ENCODE measurements at places on chromosomes 16 and 17. TPM values are rescaled to one million over a fixed set of nuclear protein-coding genes. Genes with fewer than 3 reads are reported as not detected.

GRCh38 chr16:84613408-84614072, 4.3 kb downstream of the COTL1 start:
- DNase-seq: no peak

- DNase-seq: no peak
Observed at GRCh38 chr17:69764146-69764545, 310.9 kb upstream of the KCNJ16 start.

DNA sequence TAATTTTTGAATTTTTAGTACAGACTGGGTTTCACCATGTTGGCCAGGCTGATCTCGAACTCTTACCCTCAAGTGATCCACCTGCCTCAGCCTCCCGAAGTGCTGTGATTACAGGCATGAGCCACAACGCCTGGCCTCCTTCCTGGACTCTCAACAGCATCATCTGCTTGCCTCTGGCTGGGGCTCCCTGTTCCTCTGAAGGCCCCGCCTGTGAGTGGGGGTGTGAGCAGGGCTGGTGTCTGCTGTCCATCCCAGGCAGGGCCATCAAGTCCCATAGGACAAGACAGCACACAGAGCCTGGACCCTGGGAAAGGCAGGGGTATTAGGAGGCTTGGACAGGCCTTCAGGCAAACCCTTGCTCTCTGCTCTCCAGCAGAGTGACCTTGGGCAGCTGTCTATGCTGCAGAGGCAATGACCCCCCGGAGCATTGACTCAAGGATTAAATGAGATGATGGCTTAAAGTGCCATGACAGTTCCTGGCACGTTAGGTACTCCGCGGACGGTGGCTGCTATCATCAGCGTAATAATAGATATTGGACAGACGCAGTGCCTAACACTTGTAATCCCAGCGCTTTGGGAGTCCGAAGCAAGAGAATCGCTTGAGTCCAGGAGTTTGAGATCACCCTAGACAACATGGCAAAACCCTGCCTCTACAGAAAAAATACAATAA, 19.2 kb downstream of the SCNN1B start:
- DNase-seq: no peak

GRCh38 chr17:48055531-48056245, 7.5 kb downstream of the NFE2L1 start:
- DNase-seq: no peak

GRCh38 chr16:28311913-28312312, 19.6 kb downstream of the SBK1 start:
- DNase-seq: peak; percentile 52

- no peak for DNase-seq
Observed at GRCh38 chr17:17406225-17406624, 70.6 kb upstream of the MED9 start.

- no peak for DNase-seq
Observed at GRCh38 chr17:75680431-75680830, 13.3 kb downstream of the SAP30BP start.

DNA sequence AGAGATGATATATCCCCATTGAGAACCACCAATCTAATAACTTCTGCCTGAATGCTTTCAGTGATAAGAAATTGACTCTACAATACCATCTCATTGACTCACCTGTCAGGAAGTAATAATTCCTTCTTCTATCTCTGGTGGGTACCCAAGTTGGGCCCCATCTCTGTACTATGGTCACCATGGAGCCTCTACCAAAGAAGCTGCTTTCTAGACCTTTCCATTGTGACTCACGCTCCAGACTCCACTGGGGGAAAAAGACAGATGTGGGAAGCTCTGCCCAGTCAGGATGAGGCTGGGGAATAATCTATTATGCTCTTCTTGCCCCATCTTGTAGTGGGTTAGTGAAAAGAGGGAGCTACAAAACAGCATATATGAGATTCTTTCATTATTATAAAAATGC, 100.4 kb downstream of the COPRS start:
- DNase-seq: no peak

- DNase-seq: no peak
Observed at GRCh38 chr17:50331085-50331791, 14.7 kb upstream of the XYLT2 start.

- DNase-seq: no peak
Observed at GRCh38 chr16:74078511-74079231, 217.9 kb upstream of the PSMD7 start.

DNA sequence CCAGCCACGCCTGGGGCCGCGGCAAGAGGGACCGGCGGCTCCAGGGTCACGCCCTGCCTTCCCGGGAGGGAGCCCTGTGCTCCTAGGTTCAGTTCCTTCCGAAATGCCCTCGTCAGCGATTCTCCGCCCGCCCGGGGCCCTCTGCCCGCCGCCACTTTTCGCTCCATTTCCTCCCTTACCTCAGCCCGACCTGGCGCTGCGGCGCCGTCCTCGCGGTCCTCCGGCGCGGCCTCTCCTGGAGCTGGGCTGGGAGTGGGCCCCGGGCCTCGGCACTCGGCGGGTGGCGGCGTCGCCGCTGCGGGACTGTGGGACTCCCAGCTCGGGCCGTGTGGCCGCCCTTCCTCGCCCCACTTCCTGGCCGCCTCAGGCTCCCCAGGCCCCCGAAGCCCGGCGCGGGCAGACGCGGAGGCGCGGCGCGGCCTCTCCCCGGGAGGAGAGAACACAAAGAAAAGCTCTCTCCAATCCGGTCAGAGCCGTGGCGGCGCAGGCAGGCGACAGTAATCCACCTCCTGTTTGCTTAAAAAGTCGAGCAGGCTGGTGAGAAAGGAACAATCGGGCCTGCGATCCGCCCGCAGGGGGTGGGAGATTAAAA, 1.6 kb downstream of the BAHCC1 start:
- peak; percentile 26 for DNase-seq

DNA sequence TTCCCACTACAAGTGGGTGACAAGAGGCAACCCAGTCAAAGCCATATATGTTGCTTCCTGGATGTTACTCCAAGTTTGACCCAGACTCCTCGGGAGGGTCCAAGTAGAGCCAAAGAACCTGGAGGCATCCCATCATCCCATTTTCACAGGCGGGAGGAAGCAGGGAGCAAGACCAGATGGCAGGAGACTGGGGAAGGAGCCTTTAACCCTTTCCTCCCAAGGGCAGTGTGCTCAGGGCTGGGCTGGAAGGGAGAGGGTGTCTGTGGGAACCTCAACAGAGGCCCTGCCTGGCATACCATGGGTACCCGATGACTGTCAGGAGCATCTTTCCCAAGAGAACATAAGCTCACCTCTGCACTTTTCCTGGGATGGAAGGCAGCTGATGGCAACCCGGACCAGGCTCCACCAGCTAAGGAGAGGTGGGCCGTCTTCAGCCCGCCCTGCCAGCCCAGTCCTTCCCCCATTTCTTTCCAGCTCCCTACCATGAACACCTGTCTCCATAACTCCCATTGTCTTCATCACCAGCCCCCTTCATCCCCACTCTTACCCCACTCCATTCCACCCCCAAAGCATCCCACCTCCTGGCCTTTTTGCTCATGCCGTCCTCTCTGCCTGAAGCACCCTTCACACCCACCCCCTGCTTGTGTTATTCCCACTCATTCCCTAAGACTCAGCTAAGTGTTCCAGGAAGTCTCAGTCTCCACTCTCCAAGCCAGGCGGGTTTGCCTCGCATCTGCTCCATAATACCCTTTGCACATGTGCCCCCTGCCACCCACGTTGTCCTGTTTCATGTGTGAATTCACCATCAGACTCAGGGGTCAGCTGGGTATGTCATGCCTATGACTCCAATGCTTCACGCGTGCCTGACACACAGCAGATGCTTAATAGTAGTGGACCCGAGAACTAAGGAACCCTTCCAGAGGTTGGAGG, 5.9 kb upstream of the SLC16A5 start:
- DNase-seq: no peak

DNA sequence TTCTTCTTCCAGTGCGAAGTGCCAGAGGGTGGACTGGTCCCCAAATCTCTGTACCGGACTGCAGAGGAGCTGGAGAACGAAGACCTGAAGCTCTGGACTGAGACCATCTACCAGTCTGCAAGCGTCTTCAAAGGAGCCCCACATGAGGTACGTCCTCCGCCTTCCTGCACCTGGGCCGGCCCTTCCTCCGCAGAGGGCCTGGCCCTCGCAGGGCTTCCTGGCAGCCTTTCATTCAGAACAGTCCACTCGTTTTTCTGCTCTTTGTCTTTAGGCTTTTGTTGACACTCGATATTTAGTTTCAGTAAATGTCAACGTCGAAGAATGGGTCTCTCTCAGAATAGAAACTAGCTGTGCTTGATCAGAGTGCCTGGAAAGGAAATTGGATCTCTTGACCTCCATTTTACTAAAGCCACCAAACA, 68.6 kb downstream of the SEC14L1 start:
- DNase-seq: no peak

DNA sequence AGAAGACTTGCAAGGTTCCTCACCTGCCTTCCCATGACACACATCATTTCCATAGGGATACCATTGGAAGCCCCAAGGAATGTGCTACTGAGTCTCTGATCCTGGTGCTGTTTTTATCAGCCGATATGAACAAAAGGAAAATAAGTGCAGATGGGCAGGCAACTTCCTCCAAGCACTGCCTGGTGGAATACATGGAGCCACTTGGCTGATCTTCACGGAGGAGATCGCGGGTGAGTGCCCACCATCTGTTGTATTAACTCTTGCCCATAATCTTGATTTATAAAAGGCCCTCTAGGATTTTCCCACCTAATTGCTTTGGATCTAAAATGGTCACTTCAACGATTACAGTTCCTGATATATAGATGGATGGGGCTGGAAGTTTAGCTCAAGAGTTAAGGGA, 24.7 kb upstream of the CDRT15 start:
- no peak for DNase-seq

- no peak for DNase-seq
Observed at GRCh38 chr17:4748686-4749085, 9.0 kb upstream of the CXCL16 start.

- DNase-seq: no peak
Observed at GRCh38 chr16:89742948-89743347, 21.6 kb downstream of the ZNF276 start.

DNA sequence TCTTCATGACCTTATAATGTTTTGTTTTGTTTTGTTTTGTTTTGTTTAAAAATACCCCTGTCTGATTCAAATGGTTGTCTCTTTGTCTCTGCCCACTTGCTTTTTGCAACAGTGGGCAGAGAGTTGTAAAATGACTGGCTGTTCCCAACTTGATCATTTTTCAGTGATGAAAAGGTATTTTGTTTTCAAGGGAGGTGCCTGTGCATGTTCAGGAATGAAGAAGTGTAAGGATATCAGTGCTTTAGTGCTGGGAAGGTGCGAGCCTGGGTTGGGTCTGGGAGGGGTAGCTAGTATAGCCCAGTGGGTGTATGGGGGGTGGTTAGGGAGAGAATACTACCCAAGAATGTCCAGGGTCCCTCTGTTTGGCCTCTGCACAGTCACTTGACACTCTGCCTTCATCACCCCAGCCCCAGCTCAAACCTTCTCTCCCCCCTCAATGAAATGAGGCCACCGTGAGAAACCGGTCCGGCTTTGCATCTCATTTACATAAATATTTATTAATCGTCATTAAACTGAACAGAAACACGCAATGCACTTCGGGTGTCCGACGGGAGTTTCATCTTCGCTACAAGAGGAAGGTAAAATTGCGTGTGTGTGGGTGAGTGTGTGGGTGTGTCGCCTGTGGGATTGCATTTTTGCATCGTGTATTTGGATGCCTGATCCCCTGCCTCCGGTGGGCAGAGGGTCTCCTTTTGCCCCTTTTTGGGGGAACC, 4.3 kb downstream of the NEUROD2 start:
- DNase-seq: no peak

GRCh38 chr17:60139438-60140285, 10.1 kb upstream of the CA4 start:
- DNase-seq: peak; percentile 74

DNA sequence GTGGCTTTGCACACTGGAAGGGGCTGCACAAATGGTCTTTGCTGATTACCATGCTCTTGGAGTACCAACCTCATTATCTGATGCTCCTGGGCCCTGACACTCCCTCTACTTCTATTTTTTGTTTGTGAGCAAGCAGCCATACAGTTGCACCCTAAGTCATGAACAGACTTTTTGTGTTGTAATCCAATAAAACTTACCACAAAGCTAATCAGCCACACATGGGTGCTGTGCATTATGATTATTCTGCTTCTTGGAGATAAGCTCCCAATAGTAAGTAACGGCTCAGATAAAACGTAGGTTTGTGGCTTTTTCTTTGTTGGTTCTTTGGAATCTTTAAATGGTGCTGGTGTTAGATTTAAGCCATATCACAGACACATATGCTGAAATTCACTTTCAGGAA, 76.2 kb downstream of the CCT6B start:
- no peak for DNase-seq

The FOXN1 gene
- not detected for total RNA-seq

The KRT28 gene
- not detected for total RNA-seq

The COQ9 gene
- total RNA-seq: 50.5 TPM

The CARD14 gene
- not detected for total RNA-seq

The MT1G gene
- 46.8 TPM for total RNA-seq

The AP2B1 gene
- total RNA-seq: 178 TPM

The TMIGD1 gene
- not detected for total RNA-seq

The ATPAF2 gene
- total RNA-seq: 33.4 TPM

The TMEM98 gene
- total RNA-seq: 0.22 TPM

The MYADML2 gene
- total RNA-seq: not detected

The CRHR1 gene
- total RNA-seq: not detected

Data from CD8-positive, alpha-beta memory T cell (primary cell).